ENCODE measurements at places on chromosomes 2 and 18.

DNA sequence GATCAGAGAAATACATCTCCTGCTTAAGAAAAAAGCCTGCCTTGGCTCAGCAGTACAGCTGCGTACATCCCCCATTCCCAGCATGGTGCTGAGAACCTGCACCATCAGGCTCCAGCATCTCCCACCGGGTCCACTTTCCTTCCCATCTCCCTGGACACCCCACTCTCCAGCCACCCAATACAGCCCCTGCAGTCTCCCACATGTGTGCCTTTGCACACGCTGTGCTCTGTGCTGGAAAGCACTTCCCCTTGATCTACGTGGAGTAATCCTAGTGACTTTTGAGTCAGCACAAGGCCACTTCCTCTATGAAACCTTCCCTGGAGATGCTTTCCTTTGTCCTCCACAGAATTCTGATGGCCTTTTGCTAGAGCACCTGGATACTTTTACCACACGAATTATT lies 17.0 kb downstream of the STAT1 start:
- DNase-seq = no peak

DNA sequence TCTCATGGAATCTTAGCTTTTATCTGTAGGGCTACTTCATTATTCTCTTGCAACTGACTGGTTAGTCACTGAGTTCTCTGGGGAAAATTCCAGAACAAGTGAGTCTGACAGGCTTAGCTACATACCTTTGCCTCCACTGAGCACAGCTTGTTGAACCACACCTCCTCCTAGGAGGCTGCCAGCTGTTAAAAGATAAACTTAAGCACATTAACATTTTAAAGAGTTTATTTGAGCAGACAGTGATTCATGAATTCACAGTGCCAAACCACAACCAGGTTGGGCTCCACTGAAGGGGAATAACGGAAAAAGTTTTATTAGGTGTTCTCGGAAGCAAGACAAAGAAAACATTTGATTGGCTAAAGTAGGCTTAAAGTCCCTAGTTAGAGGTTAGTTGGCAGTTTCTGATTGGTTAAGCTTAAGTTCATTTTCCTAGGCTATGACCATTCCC lies 12.5 kb upstream of the SLC38A11 start:
- no peak for DNase-seq

GRCh38 chr18:38539371-38539770 lies 973.8 kb upstream of the CELF4 start:
- no peak for DNase-seq

DNA sequence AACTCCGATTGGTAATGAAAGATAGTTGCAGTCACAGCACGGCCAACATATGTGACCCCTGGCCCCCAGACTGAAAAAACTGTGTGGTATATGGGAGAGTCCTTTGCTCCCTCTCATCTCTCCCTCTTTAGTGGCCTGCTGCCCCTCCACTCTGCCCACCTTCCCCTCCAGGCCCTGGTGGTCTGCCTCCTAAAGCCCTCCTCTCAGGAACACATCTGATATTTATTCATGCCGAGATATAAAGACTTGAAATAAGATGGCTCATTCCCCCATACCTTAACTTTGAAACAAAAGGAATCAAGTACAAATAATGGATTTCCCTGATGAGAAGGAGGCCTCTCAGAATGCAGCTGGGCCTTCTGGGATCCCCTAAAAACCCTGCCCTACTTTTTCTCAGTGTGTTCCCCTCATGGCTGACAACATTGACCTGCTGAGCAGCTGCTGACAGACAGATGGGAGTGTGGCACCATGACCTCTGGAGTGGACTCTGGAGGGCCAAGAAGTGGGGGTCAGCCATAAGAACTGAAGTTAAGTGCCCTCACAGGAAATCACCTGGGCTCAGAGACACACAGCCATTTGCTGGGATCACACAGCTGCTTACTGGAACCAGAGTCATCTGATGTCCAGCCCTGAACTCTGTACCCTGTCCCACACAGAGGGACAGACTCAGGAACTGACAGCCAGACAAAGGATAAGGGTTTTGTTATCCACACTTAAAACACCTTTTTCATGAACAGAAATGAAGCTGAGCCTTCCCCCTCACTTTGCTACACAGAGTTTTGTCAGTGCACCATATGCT lies 39.8 kb upstream of the ST8SIA3 start:
- no peak for DNase-seq

DNA sequence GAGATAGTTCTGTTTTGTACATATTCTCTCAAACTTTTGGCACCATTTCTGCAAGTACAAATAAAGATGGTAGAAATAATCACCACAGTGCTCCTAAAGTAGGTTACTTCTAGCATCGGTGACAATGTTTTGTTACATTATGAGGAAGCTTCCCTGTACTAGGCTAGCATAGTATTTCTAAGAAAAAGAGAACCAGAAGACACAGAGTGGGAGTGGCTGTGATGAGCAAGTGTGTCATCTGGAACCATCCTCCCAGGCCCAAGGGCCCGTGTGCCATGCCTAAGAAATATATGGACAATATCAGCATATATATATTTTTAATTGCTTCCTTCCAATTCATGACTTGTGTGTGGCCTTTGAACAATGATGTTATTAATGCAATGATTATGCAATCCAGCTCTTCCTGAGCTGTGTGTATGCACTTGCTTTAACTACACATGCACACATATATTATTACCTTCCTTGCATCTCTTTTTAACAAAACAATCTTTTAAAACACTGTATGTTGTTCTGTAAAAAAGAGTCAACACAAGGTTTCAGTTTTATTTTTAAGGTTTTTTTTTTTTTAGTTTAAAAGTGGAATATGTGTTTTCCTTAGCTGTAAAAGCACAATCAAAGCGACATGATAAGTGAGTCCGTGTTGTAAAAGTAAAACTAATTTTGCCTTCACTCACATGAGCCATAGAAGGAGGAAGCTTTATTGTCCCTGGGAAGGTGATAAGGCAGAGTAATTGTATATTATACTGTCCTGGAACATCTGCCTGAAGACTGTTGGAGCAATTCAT lies 303.9 kb downstream of the ZNF407 start:
- no peak for DNase-seq

DNA sequence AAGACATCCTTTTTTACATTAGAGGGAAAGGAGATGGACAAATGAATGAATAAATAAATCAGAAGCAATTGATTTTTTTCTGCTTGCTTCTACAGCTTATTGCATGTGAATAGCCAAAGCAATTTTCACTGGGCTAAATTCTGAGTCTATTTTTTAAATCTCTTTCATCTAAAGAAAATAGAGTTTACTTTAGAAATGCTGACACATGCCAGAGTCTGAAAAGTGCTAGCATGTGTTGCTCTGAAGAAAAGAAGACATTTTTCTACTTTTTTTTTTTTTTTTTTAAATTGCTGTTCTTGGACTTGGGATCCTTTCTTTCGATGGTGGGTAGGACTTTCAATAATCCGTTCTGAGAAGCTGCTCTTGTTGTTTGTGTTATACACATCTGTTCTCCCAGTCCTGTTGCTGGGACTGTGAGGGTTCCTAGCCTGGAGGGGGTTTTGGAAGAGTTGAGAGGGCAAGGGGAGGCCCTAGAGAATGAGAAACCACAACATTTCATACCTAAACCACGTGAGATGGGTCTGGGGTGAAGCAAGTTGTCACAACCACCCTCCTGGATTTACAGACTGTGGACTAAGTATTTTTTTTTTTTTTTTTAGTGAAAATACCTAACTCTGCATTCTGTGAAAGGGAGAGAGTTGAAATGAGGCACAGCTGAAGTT lies 193.5 kb downstream of the PRKCE start:
- no peak for DNase-seq

DNA sequence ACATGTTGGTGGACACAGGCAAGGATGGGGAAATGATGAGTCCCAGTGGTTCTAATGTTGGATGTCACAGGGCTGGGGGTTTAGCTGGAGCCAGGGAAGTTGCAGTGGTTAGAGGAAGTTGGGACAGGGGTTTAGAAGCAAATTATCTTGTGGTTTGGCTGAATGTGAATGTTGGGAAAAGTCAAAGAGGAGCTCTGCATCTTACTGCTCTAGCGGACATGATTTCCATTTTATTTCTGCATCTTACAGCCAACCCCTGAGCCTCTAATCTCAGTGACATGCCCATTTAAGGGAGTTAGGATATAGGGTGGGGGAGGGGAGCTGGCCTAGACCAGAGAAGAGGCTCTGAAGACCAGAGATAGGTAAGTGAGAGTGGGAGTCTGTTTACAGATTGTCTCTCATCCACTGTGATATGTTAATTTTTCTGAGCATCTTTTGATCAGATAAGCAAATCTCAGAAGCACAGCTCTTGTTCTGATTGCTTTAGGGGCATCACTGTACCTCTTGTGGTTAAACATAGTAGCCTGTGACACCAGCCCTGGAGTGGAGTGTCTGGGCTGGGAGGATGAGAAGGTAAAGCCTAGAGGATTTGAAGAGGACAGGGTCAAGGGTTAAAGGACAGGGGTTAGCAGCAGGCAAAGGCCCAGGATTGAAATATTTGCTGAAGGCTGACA lies 43.6 kb downstream of the SETBP1 start:
- DNase-seq = no peak

- no peak for DNase-seq
Observed at GRCh38 chr2:170733798-170734600, 18.9 kb downstream of the SP5 start.

GRCh38 chr2:29022679-29023078 lies 41.6 kb downstream of the TOGARAM2 start:
- no peak for DNase-seq

- no peak for DNase-seq
Observed at GRCh38 chr2:102138331-102138730, 4.2 kb upstream of the IL1R1 start.

- DNase-seq = no peak
Observed at GRCh38 chr18:37161491-37161890, 332.6 kb downstream of the KIAA1328 start.

- no peak for DNase-seq
Observed at GRCh38 chr2:79428745-79429144, 84.1 kb upstream of the CTNNA2 start.

DNA sequence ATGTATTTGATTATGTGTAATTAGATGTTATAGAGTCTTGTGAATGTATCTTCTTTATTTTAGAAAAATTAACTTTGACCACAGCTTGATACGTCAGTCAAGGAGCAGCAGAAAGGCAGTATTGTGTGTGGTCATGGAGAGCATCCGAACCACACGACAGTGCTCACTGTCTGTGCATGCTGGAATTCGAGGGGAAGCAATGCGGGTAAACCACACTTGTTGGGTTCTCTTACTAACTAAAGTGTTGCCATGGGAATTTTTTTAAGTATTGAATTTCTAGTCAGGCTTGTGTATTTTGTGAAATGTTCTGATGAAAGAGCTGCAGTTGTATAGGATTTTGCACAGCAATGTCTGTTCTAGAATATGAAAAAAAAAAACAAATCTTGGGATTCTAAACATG lies 4.8 kb downstream of the PJVK start:
- no peak for DNase-seq

- DNase-seq = no peak
Observed at GRCh38 chr2:18855027-18855426, 265.7 kb upstream of the NT5C1B start.

DNA sequence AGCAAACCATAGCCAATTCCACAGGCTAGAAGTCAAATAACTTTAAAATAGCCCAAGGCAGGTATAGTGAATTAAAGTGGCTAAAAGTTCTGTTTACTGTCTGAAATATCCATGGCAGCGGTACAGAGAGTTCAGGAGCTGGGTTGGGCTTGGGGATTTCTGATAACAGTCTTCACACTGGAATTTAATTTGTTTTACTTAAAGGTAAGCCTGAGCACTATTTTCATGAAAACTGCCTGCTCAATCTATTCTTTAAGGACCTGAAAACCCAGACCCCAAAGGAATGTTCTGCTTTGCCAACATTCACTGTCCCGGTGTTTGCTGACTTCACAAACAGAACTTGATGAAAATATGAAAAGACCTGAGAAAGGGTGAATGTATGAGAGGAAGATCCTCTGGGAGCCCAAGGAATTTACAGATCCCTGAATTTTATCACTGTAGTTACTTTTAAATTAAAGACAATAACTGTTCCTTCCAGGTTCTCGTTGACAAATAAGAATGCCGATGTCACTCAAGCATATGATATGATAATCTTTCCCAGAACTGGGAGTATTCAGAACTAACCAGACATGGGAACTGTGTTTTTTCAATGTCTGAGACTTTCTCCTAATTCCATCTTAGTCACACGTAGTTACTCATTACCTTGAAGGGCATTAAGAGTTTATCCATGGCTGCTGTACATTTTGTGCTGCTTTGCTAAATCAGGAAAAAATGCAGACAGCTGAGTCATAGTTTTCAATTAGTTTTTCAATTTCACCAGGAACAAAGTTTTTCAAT lies 28.3 kb upstream of the ITGB6 start:
- no peak for DNase-seq

- no peak for DNase-seq
Observed at GRCh38 chr18:60987963-60988362, 345.3 kb upstream of the CDH20 start.

DNA sequence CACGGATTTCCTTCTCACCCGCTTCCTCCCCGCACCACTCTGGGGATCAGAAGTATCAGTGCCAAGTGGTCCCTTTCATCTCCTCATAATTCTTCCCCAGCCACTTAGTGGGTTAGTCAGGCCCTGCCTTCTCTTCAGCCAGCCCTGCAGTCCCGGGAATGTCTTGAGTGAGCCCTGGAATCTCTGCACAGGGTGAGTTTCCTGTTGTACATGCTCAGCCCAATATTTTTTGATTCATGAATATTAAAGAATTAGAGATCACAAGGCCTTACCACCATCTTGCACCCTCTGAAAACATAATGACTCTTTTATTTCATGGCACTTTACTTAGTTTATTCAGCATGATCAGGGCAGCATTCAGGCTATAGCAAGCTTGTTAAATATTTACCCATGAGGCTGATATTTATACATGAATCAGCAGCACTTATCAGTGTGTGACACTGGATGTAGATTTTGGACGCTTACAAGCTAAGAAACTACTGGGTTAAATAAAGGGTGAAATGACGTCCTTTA lies 159.4 kb upstream of the FOSL2 start:
- DNase-seq = no peak

DNA sequence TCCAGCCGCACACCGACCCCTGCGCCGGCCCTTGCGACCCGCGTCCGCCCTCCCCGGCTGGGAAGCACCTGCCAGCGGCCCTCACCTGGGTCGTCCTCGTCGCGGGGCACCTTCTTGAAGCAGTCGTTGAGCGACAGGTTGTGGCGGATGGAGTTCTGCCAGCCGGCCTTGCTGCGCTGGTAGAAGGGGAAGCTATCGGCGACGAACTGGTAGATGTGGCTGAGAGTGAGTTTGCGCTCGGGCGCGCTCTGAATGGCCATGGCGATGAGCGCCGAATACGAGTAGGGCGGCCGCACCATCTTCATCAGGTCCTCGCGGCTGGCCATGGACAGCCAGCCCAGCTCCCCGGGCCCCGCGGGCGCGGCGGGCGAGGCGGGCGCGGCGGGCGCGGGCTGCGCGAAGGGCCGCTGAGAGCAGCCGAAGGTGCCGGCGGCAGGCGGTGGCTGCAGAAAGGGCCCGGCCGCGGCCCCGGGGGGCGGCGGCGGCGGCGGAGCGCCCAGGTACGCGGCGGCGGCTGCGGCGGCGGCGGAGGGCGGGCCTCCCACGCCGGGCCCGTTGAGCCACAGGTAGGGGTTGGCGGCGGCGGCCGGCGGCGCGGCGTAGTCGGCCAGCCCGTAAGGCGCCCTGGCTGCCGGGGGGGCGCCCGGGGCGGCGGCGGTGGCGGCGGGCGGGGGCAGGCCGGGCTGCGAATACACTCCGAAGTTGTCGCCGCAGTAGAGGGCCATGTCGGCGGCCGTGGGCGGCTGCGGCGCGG lies 505 bp downstream of the FOXI3 start:
- DNase-seq = no peak
